A549 treated with CORT108297 at 1 μM for 4 hours (cell line): ENCODE measurements at places on chromosomes 1 and 21. TPM values are rescaled to one million over a fixed set of nuclear protein-coding genes. Genes with fewer than 3 reads are reported as not detected.

MAD2L2 gene
- total RNA-seq = 43.6 to 58.9 TPM (median 54.1 TPM) in 5 replicates

CDC7 gene
- total RNA-seq = 5.0 to 6.9 TPM (median 5.6 TPM) in 5 replicates

PERM1 gene
- 0.07 to 0.24 TPM (median 0.14 TPM) in 4 of 5 replicates, not detected in the other for total RNA-seq

CA6 gene
- total RNA-seq = not detected in 5 replicates

NOC2L gene
- total RNA-seq = 68.1 to 89.5 TPM (median 86.3 TPM) in 5 replicates

FCRL5 gene
- total RNA-seq = not detected in 5 replicates

DDOST gene
- total RNA-seq = 185 to 214 TPM (median 211 TPM) in 5 replicates

FAAH gene
- 0.74 to 1.1 TPM (median 0.89 TPM) in 5 replicates for total RNA-seq

RIPPLY3 gene
- 0.48 to 0.63 TPM (median 0.57 TPM) in 5 replicates for total RNA-seq

APH1A gene
- total RNA-seq = 129 to 145 TPM (median 140 TPM) in 5 replicates

GALE gene
- total RNA-seq = 66.6 to 81.1 TPM (median 78.8 TPM) in 5 replicates

MPZL1 gene
- total RNA-seq = 101 to 128 TPM (median 111 TPM) in 5 replicates

OLFML2B gene
- total RNA-seq = 0.39 to 0.49 TPM (median 0.47 TPM) in 5 replicates

CHODL gene
- total RNA-seq = 0.05 TPM in 1 of 5 replicates, not detected in the others

MMEL1 gene
- 0.18 TPM in 1 of 5 replicates, not detected in the others for total RNA-seq

LCA5L gene
- total RNA-seq = 1.3 to 1.6 TPM (median 1.5 TPM) in 5 replicates

OPRD1 gene
- 0.02 to 0.07 TPM (median 0.05 TPM) in 5 replicates for total RNA-seq

PLA2G2C gene
- not detected in 5 replicates for total RNA-seq

KPRP gene
- not detected in 5 replicates for total RNA-seq

CFAP410 gene
- total RNA-seq = 5.7 to 10.5 TPM (median 8.3 TPM) in 5 replicates

OR2T2 gene
- total RNA-seq = not detected in 5 replicates

MYOC gene
- not detected in 5 replicates for total RNA-seq

BSND gene
- total RNA-seq = 0.02 TPM in 1 of 5 replicates, not detected in the others

TTC3 gene
- total RNA-seq = 26.0 to 39.8 TPM (median 31.2 TPM) in 5 replicates

FRRS1 gene
- 1.8 to 2.2 TPM (median 1.8 TPM) in 5 replicates for total RNA-seq

IFI16 gene
- total RNA-seq = 3.2 to 6.1 TPM (median 4.2 TPM) in 5 replicates
